Stimulated activated CD4-positive, alpha-beta T cell treated with anti-CD3 and anti-CD28 coated beads, TNF-alpha, amount 100 ng/mL, for 48 hours (primary cell): ENCODE measurements at places on chromosomes 2 and 18.

DNA sequence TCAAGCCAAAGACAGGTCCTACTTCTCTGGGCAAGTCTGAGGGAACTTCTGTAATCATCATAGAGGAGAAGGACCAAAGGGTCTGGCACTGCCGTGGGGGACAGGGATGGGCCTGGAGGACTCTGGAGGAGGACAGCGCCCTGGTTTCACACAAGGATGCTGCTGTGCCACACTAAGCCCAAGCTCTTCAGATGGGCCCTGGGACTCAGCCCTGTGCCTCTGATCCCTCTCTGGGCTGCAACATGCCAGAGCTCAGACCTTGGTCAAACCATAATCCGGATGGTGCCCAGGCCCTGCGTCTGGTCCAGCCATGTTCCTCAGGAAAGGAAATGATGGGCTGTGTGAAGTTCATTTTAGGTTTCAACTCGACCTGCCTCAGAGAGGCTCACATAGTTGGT lies 222.0 kb upstream of the COPS8 start:
- no peak for DNase-seq

DNA sequence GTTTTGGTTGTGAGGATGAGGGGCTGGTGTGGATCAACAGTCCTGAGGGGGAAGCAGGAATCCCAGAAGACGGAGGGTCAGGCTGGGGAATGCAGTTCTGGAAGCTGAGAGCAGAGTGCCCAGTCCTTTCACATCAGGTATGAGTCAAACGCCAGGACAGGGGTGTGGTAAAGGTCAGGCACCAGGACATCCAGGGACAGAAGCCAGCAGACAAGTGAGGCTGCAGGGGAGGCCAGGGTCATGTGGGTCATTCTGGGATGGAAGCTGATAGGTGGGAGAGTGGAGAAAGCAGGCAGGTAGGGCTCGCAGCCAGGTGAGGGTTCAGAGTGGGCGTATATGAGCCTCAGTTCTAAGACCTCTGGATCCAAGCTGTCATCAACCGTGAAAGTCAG lies 12.8 kb upstream of the GNLY start:
- DNase-seq = no peak

- no peak for DNase-seq
Measured at GRCh38 chr2:54271843-54272627, 16.0 kb upstream of the TSPYL6 start.

DNA sequence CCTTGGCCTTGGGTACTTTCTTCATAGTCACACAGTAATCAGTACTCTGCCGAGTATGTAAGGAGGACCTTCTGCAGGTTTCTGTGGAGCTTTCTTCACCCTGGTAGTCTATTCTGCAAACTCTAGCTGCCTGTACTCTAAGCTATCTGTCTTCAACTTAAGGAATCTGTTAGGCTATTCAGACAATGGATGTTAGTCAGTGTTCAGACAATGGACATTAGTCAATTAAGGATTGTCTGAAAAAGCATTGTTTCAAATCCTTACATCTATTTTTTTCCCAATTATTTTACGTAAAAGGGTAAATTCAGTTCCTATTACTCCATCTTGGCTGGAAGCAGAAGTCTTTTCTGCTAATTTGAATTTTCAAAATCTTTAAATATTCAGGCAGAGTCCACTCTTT lies 75.7 kb downstream of the WDR7 start:
- DNase-seq = no peak

DNA sequence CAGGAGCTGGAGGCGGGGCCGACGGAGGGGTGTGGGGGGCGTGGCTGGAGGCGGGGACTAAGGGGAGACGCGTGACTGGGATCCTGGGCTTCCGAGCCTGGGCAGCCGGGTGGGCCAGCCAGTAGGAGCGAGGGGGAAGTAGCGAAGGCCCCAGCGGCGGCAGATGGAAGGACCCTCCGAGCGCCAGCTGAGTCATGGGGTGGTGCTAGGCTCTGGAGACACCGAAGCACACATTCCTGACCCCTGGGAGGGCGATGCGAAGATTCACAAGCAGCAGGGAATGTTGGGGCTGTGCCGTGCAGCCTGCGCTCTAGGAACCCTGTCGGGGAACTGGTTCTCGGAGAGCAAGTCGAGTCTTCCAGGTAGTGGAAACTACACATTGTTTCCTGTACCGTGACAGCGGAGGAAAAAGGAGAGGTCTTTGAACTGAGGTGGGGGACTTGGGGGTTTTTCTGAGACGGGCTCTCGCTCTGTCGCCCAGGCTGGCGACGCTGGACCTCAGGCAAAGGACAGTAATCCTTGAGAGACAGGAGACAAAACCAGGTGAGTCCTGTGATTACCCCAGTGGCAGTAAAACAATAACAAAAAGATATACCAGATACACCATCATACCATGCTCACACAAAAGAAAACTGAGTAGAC lies 650 bp upstream of the AFG3L2 start:
- no peak for DNase-seq

GRCh38 chr2:196291426-196291825 lies 120.0 kb upstream of the STK17B start:
- DNase-seq = no peak

GRCh38 chr2:15122915-15123314 lies 438.2 kb downstream of the NBAS start:
- no peak for DNase-seq

- no peak for DNase-seq
Measured at GRCh38 chr2:234705108-234705507, 208.2 kb upstream of the ARL4C start.

GRCh38 chr2:102387763-102388546 lies 32.4 kb downstream of the IL18R1 start:
- no peak for DNase-seq

GRCh38 chr2:130864830-130865800 lies 28.4 kb downstream of the ARHGEF4 start:
- no peak for DNase-seq

GRCh38 chr2:17652681-17653394 lies 100.8 kb downstream of the SMC6 start:
- DNase-seq = no peak

GRCh38 chr2:7845332-7845731 lies 836.5 kb upstream of the ID2 start:
- DNase-seq = no peak

- no peak for DNase-seq
Measured at GRCh38 chr2:79980816-79981215, 323.7 kb downstream of the LRRTM1 start.

DNA sequence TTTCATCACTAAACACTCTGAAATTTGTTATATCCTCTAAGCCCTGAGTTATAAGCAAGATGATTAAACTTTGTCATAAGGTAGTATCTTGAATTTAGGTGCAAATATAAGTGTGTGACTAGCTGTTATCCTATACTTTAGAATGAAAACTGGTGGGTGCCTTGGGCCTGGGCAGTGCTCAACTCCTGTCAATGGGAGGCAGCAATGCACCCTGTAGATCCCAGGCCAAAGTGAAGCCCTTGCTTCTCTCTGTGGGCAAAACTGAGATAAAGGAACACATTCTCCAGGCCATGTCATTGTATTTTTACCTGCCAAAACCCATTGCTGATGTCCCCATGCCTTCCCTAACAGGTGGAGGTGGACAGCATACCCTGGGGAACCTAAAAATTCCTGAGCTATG lies 525.2 kb downstream of the TNS1 start:
- DNase-seq = no peak

- no peak for DNase-seq
Measured at GRCh38 chr2:195021711-195022507, 635.1 kb upstream of the SLC39A10 start.

- DNase-seq = no peak
Measured at GRCh38 chr2:7358865-7359447, 441.7 kb downstream of the RNF144A start.

DNA sequence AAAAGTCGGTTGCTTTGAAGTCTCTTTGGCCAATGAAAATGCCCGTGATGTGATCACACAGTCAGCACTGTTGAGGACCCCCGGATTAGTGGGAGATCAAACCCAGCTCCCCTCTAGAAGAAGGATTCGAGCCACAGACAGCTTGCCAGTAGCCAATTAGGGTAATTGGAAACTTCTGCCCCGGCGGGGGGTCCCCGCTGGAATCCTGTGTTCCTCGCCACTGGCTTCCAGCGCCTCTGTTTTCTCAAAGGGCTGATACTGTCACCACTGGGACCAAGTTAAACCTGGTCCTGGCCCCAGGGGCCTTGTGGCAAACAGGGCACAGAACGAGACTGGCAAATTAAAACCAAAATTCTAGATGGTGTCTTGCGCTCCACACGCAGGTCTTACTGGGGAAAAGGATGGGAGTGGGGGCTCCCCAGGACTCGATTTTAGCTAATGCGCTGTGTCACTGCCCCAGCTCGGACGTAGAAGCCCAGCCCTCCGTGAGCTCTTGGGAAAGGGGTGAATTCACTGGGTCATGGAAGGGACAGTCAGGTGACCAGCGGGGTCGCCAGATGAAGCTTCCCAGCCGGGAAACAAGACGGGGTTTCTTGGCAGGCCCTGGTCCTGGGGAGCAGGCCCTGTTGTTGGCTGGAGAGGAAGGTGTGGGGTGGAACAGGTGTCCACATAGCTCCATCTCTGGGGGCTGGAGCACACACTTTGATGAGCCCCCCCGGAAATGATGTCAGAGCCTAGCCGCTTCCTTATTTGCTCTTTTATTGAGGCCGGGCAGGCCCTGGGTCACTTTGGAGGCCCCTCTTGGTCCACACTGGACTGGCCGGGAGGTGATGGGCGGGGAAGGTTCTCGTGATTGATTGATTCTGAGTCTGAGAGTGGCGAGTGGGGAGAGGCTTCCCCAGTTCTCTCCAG lies 90.2 kb downstream of the SMAD7 start:
- DNase-seq = no peak

DNA sequence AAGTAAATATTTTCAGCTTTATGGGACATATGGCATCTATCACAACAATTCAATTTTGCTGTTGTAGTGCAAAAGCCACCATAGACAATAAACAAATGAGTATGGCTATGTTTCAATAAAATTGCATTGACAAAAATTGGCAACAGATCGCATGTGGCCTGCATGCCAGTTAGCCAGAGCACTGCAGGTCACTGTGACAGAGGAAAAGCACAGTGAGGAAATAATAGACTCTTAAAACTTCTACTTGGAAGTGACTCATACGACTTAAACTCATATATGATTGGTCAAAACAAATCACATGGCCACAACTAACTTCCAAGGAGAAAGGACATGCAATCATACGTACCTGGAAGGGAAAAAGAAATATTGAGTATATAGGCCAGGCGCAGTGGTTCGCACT lies 44.4 kb downstream of the EXOC6B start:
- no peak for DNase-seq

GRCh38 chr18:72128649-72129048 lies 415.5 kb downstream of the CBLN2 start:
- no peak for DNase-seq

- no peak for DNase-seq
Measured at GRCh38 chr2:163715199-163715598, 20.6 kb downstream of the FIGN start.

DNA sequence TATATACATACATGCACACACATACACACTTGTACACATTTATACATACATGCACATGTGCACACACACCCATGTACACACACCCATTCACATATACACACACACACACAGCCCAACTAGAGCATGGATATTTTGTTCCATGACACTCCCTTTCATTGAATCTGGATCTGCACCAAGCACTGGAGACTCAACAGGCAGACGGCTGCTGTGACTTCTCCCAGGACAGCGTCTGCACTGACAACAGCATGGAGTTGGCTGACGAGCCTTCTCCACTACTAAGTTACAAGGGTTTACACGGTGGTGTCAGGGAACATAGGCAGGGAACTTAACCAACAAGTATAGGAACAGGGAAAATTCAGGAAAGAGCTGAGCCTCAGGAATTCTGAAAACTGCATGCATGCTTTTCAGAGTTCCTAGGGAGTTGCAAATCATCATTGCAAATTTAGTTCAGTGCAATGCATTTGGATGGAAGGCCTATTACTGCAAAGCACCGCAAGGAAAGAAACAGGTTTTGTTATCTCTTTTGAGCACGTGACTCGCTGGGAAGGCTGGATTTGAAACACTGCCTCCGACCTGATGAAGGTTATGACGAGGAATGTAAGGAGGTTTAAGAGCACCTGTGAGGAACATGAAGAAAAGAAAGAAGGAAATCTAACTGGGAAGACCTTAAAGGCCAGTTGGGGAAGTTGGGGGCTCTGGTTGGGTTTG lies 35.9 kb downstream of the TMEM18 start:
- DNase-seq = no peak

DNA sequence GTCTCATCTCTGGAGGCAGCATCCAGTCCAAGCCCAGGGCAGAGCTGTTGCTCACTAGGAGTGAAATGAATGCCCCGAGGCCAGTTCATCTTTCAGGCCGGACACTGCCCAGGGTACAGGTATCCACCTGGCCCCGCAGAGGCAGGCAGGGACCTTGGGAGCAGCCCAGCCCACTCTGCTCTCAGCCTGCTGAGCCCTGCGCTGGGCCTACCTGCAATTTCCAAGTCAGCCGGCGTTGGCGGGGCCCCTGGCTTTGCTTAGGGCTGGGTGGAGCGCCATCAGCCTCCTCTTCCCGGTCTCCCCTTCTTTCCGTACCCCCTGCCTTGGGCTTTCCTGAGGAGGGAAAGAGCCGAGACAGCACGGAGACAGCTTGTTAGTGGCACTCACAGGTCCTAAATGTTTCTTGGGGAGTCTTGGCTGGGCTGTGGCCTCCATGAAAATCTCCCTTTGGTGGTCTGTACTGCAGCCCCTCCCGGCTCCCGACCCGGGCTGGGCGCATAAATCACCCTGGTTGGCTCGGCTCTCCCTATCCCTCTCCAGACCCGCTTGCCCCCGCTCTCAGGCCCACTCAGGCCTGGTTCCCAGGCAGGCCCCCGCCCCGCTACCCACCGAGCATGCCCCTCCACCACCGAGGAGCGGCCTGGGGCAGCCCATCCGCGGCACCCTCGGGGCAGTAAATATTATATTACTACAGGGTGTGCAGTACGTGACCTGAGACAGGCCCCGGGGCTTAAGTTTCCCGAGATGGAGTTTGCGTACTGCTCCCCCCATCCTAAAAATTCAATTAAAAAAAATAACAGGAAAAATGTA lies 106.7 kb downstream of the DYSF start:
- DNase-seq = no peak

GRCh38 chr2:51528156-51528555 lies 496.2 kb upstream of the NRXN1 start:
- no peak for DNase-seq

DNA sequence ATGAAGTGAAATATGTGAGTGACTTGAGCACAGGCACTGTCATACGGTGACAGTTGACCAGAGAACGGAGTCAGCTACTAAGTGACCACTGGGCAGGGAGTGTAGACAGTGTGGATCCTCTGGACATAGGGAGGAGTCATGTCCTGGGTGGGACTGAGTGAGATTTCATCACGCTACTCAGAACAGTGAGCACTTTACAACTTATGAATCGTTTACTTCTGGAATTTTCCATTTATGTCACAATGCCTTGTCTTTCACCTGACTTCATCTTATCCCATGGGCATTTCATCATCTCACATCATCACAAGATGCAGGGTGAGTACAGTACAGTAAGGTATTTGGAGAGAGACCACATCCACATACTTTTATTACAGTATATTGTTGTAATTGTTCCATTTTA lies 29.0 kb downstream of the PTPRM start:
- DNase-seq = no peak
